ENCODE measurements at places on chromosomes 5 and 9.
A peak's percentile ranks its signal among the peaks of the same experiment; 100 is the strongest.

DNA sequence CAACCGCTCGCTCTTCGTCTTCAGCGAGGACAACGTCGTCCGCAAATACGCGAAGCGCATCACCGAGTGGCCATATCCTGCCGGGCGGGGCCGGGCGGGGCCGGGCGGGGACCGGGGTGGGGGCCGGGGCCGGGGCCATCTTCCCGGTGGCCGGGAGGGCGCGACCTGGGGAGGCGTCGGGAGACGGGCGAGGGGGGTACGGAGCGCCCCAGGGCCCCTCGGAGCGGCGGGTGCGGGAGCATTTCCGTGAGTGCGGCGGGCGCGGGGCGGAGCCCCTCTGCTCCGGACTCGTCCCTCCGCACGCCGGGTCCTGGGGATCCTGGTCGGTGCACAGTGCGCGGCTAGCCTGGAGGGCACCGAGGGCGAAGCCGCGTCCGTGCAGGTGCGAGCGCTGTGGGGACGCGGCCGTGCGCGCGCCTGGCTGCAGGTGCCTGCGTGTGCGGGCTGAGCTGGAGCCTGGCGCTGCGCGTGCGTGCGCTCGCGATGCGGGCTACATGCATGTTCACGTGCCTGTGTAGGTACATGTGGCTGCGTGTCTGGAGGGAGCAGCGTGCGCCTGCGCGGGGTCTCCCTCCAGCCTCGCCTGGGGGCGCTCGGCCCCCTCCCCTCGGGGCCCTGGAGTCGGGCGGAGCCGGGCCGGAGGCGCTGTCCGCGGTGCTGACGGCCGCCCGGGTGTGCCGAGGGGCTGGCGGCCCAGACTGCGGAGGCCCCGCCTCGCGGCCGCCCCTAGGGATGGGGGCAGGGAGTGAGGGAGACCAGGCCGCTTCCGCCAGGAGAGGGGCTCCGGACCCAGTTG, 762 bp downstream of the CACNA1B start:
- peak; percentile 18 for ATAC-seq

DNA sequence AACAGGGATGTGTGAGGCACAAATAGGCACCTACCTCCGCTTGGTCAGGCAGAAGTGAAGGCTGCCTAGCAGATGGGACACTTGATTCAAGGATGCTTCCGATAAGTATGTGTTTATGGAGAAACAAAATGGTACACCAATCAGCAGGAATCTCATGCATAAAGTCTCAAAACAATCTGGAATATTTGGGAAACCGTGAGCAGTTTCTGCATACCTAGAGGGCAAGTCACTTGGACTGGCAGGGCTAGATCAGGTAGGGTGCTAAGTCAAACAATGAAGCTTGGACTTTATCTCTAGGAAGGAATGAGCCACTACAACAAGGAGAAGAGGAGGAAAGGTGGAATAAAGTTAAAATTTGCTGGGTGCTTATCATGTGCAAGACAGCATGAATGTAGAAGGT, 5.5 kb downstream of the EPB41L4A start:
- ATAC-seq, result no peak

GRCh38 chr5:151459680-151460324, 12.4 kb downstream of the SLC36A1 start:
- ATAC-seq, result no peak

DNA sequence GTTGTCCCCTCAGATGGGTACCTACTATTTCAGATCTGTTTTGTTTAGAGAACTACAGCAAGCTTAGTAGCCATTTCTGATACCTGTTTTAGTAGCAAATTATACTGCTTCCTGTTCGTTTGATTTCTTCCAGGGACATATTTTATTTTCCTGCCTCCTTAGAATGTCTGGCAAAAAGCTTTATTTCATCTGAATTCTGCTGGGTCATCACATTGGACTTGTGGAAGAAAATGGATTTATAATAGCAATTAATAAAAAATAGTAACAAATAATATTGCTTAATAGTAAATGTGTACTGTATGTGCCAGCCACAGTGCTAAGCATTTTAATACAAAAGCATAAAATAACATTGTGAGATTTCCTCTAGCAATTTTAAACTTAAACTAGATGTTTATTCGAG, 79.4 kb downstream of the SH3GL2 start:
- ATAC-seq, result no peak

- ATAC-seq, result peak; percentile 78
Observed at GRCh38 chr5:75049456-75050351, 2.7 kb downstream of the GCNT4 start.

DNA sequence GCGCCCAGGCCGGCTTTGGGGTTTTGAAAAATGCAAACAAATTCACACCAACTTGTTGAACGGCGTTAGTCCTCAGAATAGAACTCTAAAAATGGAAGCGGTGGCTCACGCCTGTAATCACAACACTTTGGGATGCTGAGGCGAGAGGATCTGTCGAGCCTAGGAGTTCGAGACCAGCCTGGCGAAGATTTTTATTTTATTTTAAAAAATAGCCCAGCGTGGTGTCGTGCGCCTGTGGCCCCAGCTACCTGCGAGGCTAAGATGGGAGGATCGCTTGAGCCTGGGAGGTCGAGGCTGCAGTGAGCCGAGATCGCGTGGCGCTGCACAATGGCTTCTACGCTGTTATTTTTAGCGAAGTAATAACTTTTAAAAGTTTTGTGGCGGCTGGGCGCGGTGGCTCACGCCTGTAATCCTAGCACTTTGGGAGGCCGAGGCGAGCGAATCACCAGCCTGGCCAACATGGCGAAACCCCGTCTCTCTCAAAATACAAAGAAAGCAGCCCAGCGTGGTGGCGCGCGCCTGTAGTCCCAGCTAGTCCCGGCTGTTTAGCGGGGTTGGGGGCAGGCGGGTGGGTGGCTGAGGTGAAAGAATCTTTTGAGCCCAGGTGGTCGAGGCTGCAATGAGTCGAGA, 694 bp upstream of the PLIN2 start:
- peak; percentile 5 for ATAC-seq

DNA sequence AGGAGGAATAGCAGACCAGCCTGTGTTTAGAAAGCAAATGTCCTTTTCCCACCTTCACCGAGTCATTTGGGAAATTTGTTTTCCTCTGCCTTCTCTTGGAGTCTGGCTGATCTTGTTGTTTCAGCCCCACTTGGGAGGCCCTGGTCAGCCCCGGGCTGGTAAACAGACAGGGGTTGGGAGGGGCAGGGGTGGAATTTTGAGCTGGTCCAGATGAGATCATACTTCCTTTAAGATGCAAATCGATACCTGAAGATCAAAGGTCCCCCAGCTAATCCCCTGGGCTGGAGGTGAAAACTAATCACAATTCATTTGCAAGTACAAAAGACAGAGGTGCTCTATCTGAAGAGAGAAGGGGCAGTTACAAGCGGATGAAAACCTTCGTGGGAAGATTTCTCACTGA, 118.4 kb downstream of the PAPPA start:
- no peak for ATAC-seq

- ATAC-seq, result no peak
Observed at GRCh38 chr5:111928511-111928910, 171.5 kb upstream of the NREP start.

DNA sequence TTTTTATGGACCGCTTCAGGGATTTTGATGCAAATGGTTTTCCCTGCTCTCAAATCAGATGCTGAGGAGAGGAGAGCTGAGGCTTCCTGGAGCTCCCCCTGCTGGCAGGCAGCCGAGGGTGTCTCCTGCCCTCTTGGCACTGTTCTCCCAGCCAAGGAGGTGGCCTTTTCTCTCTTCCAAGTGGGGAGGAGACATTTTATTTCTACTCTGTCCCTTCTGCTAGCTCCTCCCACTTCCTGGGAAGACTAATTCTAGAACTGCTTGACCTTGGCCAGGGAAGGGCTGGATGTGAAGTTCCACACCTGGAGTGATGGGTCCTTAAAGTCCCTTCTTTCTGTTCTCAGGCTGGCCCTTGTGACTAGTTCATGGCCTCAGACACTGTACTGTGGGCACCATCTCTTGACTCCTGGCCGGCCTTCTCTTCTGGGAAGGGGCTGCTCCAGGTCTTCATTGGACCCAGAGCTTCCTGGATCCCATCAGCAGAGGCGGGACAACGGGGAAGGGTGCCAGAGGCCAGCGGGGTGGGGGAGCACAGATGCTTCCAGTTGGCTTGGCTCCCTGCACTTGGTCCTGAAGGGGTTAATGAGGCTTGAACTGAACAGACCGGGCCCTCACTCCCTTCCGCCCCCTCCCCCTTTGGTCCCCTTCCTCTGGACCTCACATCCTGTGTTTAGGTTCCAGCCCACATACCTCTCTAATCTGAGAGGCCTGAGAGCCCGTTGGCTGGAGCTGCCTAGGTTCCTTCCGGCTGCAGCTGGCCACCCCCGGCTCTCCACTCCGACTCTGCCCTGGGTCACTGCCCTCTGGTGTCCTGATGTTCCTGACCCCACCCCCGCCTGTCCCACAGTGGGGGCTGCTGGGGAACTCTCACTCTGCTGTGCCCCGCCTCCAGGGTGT, 32.1 kb downstream of the PTPA start:
- ATAC-seq, result peak; percentile 31

GRCh38 chr9:98255061-98255577, 330 bp downstream of the TBC1D2 start:
- no peak for ATAC-seq

DNA sequence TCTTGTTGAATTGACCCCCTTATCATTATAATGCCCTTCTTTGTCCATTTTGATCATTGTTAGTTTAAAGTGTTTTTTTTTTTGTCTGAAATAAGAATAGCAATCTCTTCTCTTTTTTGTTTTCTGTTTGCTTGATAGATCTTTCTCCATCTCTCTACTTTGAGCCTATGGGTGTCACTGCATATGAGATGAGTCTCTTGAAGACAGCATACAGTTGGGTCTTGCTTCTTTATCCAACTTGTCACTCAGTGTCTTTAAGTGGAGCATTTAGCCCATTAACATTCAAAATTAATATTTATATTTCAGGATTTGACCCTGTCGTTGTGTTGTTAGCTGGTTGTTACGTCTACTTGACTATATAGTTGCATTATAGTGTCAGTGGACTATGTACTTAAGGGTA, 135.4 kb downstream of the HMHB1 start:
- ATAC-seq, result no peak

DNA sequence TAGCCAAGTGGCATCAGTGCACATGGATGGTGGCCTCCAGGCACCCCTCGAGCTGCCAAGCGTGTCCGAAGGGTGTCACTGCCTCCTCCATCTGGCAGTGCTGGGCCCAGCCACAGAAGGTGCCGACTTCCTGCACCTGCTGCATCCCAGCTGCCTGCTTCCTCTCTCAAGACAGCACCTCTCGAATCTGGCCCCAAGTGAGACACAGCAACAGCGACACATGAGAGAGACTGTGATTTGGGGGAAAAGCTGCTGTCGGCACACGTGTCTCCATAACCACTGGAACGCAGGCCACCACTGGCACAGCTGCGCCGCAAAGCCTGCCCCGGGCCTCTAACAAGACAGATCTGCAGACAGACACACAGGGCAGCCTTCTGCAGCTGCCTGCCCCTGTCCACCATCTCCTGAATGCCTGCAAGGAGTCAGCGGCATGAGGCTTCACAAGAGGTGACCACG, 8.8 kb downstream of the CLPTM1L start:
- ATAC-seq, result no peak

- no peak for ATAC-seq
Observed at GRCh38 chr9:123316053-123316718, 39.8 kb upstream of the CRB2 start.

GRCh38 chr5:2917093-2917492, 165.6 kb upstream of the IRX2 start:
- no peak for ATAC-seq

DNA sequence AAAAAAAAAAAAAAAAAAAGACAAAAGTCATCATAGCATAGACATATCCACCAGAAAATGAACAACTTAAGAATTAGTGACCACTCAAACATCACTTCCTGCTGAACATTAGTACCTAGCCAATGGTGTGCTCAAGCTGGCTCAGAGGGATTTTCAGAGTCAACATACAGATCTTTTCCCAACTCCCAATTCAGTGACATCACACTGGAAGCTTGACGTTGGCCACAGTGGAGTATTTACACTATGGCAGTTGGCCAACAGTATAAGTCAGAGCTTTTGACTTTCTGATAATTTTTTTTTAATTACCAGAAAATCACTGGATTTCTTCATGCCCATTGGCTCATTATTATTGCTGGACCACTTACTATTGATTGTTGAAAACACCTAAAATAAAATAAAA, 383.5 kb downstream of the ARHGEF28 start:
- ATAC-seq, result no peak

DNA sequence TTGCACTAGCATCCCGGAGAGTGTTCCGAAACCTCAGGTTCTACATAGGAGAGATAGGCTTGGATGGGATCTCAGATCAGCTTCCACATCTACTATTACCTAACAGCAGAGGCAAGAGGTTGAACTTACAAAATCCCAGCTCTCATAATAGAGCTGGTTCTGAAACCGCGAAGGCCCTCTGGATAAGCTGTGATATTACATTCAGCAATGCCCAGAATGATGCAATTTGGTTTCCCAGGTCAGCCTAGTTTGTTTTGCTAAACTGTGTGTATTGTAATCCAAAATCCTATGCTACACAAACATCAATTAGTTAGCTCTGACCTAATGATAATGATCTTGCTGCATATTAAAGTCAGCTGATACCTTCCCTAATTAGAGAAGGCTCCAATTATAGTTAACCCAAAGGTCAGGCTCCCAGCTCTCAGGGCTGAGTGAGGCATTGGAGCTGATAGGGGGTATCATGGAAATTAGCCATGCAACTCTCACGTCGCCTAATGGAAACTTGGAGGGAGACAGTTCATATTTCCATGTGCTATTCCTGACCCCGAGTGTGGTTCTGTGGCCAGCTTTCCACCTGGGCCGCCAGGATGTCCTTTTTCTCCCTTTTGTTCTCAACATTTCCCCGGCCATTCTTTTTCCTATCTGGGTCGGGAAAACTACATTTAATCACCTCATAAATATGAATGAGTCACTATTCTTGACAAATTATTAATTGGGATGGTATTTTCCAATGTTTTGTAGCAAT, 278.4 kb upstream of the IRX1 start:
- no peak for ATAC-seq

DNA sequence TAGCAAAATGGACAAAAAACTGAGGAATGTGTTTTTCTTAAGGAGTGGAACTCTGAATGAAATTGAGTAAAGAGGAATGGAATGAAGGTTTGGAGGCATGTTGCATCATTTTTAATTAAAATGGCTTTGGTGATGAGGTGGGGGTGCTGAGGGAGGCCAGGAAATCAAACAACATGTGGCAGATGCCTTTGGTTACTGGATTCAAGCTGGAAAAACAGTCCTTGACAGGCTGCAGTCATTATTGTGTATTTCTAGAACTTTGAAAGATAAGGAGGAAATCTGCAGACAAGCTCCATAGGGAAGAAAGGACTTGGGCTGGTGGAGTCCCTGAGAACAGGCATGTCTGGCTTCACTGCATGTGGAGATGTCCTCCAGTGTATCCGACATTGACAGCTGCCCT, 203.5 kb upstream of the HAPLN1 start:
- ATAC-seq, result no peak

DNA sequence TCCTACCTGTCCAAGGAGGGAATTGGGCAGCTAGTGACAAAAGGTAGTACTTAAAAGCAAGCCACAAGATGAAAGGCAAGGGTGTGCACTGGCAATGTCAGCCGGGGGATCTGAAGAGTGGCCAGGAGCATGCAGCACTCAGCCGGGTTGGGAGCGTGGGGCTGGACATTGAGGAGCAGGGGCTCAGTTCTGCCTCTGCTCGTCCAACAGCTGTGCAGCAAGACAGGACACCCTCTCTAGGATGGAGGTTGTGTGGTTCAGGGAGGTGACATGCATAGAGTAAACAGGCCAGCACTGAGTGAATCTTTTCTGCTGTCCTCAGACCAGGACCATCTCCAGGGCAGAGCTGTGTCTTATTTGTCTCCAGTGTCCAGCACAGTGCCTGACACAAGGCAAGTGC, 235.3 kb downstream of the CRB2 start:
- ATAC-seq, result no peak
